Activated CD4-positive, alpha-beta T cell treated with anti-CD3 and anti-CD28 coated beads, Interleukin-2, amount 10 ng/mL, durations not matched to agents 7 days and 5 days (primary cell): ENCODE measurements at places on chromosomes 7 and 10. TPM values are rescaled to one million over a fixed set of nuclear protein-coding genes. Genes with fewer than 3 reads are reported as not detected.

Gene GHRHR
- not detected for total RNA-seq

DNA sequence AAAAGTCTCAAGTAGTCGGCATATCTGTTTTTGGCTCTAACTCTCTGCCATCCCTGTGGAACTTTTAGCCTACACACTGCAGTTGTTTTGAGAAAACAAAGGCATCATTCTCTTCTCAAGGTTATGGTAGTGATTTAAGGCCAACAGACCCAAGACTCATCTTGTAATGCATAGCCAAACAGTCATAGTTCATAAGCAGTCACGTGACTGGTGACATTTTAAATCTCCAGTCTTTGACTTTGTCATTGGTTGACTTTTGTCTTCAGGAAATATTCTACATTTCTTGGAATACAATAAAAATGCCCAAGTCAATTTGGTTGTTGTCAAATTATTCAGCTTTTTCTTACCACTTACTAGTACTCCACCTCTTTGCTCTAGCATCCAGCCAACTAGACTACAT lies 114.8 kb downstream of the ANKRD30A start:
- DNase-seq: no peak

GRCh38 chr10:70167246-70167645 lies 3.1 kb downstream of the SAR1A start:
- no peak for DNase-seq

DNA sequence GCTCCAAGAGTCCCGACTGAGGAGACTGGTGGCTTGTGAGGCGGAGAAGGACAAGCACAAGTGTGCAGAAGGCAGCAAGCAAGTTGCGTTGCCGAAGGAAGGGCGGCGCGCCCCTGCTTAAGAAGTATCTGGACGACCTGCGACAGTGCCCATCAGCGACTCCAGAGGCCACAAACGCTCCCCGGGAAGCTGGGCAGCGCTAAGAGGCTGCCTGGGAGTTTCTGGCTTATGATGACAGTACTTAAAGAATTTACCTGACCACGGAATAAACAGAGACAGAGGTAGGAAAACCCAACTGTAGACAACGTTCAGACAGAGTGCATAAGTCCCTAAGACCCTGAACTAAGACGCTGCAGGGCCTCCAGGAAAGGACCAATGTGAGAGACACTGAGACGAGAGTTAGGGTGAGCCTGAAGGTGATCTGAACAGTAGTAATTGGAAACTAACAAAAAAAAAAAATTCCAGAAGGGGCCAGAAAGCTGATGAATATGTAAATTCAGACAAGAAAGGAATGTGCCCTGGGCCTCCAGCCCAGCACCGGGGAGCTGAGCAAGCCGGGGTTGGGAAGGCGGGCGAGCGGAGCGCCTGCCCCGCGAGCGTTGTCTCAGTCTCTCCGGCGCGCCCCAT lies 1.0 kb downstream of the OSBPL3 start:
- peak; percentile 14 for DNase-seq

- DNase-seq: no peak
These were observed 297.6 kb downstream of the ARHGAP12 start for GRCh38 chr10:31630861-31631567.

DNA sequence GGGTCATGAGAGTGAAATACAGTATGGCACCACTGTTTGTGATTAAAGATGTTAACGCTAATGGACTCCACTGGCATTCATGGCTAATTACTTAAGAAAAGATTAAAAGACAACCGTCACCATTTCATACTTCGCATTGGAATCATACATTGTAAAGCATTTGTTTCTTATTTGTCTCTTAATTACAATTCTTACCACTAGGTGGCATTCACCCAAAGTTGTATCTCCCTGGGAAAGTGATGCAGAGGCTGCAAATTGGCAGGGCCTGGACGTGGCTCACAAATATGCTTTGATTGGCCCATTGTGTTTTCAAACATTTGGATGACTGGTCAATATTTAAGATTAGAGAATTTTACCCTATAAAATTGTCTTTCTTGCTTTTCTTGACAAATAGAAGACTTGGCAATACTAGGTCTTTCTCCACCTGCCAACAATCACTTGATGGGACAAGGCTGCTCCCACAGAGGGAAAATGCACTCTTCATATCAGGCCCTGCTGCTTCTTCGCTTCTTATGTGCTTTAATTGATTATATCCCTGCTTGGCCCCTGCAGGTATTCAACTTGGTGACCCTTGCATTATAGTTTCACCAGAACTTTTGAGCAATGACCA lies 72.1 kb upstream of the STARD3NL start:
- peak; percentile 17 for DNase-seq
